Cardiac muscle cell (in vitro differentiated cells and primary cell): ENCODE measurements at places on chromosomes 16 and 17.
A peak's percentile ranks its signal among the peaks of the same experiment; 100 is the strongest.

DNA sequence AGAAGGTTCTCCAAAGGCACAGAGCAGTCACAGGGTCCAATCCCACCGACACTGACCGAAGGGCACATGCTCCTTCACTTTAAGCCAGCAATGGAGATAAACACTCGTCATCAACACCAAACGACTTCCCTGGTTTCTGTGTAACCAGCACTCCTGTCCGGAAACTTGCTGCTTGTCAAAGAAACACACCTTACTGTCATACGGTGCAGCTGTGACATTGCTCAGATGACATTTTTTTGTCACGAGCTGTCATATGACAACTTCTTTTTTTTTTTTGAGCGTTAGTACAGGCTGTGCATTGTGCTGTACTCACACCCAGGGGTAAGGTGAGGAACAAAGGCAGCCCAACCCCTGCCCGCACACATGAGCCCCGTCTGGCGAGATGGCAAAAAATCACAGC, 39.2 kb downstream of the TLE7 start:
- H3K4me1 ChIP-seq = no peaks in the 10 kb centered on the region
- H3K36me3 ChIP-seq = no peaks in the 10 kb centered on the region
- DNase-seq = no peak
- no peak overlapping the region for H3K4me3 ChIP-seq

GRCh38 chr17:45942284-45942683, 47.9 kb downstream of the MAPT start:
- H3K4me1 ChIP-seq = no peaks in the 10 kb centered on the region
- no peak overlapping the region for H3K4me3 ChIP-seq
- H3K36me3 ChIP-seq = no peaks in the 10 kb centered on the region
- peaks cover 4% of the 10 kb centered on the region for H3K27me3 ChIP-seq
- H3K27ac ChIP-seq = no peak overlapping the region
- peak; percentile 20 for DNase-seq

DNA sequence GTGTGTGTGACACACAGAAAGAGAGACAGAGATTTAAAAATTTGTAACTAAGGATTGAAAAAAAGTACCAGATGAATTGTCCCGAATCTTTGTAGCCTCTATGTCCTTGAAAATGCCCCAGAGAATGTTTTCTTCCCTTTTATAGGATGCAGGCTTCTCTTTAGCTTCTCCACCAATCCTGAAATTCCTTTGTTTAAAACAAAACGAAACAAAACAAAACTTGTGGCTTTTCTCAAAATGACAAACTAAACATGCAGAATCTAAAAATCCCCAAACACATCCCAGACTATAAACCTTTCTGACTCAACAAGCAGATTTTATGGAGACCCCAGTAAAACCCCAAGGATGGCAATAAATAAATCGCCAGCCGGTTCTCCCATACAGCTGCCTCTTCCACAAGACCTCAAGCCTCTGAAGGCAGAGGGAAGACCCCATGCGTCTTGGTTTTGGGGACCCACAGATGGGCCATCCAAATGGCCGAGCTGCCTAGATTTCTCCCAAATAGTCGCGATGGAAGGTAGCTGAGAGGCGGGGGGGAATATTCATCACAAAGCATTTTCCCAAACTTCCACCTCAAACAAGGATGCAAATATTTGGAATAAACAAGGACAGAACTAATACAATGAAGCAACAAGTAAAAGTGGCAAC, 269.5 kb upstream of the FOXF1 start:
- H3K27me3 ChIP-seq = no peaks in the 10 kb centered on the region
- no peak for DNase-seq
- H3K27ac ChIP-seq = no peak overlapping the region
- no peak overlapping the region for H3K4me3 ChIP-seq
- no peaks in the 10 kb centered on the region for H3K36me3 ChIP-seq
- no peaks in the 10 kb centered on the region for H3K4me1 ChIP-seq

DNA sequence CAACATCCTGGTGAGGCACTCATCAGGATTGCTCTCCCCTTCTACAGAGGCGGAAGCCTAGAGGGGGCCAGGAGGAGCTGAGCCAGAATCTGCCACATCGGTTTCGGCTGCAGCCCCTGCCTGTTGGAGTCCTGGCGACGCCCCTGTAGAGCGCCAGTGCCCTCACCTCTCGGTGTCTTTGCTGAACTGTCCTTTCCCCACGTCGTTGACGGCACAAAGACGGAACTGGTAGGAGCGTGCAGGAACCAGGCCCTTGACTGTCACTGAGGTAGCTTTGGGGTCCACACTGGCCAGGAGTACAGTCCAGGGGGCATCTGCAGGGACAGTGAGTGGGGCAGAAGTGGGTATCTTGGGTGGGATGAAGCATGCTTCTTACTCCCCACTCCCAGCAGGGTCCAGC, 110.3 kb upstream of the CDC42EP4 start:
- peaks cover 27% of the 10 kb centered on the region for H3K36me3 ChIP-seq
- DNase-seq = no peak
- no peak overlapping the region for H3K4me3 ChIP-seq
- no peak overlapping the region for H3K27ac ChIP-seq
- no peaks in the 10 kb centered on the region for H3K4me1 ChIP-seq

DNA sequence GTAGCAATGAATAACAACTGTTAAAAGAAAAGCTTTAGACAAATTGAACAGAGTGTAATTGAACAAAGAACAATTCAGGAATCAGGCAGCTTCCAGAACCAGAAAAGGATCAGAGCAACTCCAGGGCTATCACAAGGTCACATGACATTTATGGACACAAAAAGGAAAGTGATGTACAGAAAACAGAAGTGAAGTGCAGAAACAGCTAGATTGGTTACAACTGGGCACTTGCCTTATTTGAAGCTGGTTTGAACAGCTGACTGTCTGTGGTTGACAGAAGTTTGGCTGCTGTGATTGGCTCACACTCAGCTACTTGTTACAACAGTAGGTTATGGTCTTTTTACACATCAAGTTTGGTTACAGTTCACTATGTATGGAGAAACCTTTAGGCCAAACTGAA, 14.8 kb downstream of the EFCAB5 start:
- H3K4me3 ChIP-seq = no peak overlapping the region
- no peaks in the 10 kb centered on the region for H3K27me3 ChIP-seq
- no peaks in the 10 kb centered on the region for H3K4me1 ChIP-seq
- DNase-seq = no peak
- H3K36me3 ChIP-seq = no peaks in the 10 kb centered on the region
- H3K27ac ChIP-seq = no peak overlapping the region

DNA sequence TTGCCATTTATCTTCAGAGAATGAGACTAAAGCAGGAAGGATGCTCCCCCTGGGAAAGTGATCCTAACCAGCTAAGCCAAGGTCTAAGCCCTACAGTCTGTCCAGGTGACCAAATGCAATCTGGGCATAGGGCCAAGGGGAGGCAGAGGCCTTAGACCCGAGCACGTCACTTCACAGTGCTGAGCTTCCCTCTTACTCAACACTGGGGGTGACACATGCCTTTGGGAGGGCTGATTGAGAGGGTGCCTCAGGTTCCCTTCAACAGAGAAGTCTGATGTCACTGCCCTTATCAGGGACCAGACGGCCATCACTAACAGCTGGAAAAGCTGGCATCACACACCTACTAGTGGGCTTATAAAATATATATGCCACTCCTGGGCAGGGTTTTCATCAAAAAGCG, 4.0 kb downstream of the CIAO2B start:
- peaks cover 37% of the 10 kb centered on the region for H3K4me1 ChIP-seq
- H3K36me3 ChIP-seq = no peaks in the 10 kb centered on the region
- peak; percentile 52 for DNase-seq
- H3K27me3 ChIP-seq = no peaks in the 10 kb centered on the region
- peak overlapping the region; percentile 74 for H3K27ac ChIP-seq
- H3K4me3 ChIP-seq = no peak overlapping the region

DNA sequence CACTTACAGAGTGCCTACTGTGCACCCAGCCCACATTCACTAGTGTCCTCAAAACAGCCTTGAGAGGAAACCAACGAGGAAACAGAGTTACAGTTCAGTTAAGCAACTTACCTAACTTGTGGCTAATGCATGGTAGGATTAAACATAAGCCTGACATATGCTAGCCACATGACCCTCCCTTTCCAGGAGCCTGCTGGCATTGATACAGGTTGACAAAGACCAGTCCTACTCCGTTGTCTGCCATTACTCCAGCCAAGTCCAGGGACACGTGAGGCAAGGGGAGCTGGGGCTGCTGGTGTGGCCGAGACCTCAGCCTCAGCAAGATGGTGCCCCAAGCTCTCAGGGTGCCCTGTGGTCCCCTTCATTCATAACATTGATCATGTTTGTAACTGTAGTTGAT, 37.9 kb downstream of the SNX20 start:
- no peak overlapping the region for H3K4me3 ChIP-seq
- no peak overlapping the region for H3K27ac ChIP-seq
- H3K4me1 ChIP-seq = no peaks in the 10 kb centered on the region
- peaks cover 4% of the 10 kb centered on the region for H3K27me3 ChIP-seq
- no peak for DNase-seq

DNA sequence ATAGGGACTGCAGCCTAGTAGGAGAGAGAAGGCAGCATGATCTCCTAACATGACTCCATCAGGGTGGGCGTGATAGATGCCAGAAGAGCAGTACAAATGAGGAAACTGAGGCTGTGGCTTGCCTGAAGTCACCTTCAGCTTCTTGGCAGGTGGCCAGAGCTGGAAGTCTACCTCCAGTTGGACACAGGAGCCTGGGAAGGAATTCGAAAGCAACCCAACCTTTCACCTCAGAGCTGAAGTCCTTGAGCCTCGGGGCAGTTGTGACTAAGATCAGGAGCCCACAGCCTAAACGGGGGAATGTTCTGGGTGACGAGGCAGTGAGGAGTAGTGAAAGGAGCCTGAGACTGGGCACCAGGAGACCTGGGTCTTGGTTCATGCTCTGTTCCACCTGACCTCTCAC, 9.4 kb upstream of the SLC52A1 start:
- no peaks in the 10 kb centered on the region for H3K27me3 ChIP-seq
- DNase-seq = no peak
- H3K27ac ChIP-seq = no peak overlapping the region
- H3K4me3 ChIP-seq = no peak overlapping the region
- no peaks in the 10 kb centered on the region for H3K4me1 ChIP-seq

GRCh38 chr17:51365090-51365489, 104.7 kb downstream of the UTP18 start:
- no peaks in the 10 kb centered on the region for H3K36me3 ChIP-seq
- H3K27ac ChIP-seq = no peak overlapping the region
- no peaks in the 10 kb centered on the region for H3K27me3 ChIP-seq
- DNase-seq = peak; percentile 11
- H3K4me1 ChIP-seq = no peaks in the 10 kb centered on the region

DNA sequence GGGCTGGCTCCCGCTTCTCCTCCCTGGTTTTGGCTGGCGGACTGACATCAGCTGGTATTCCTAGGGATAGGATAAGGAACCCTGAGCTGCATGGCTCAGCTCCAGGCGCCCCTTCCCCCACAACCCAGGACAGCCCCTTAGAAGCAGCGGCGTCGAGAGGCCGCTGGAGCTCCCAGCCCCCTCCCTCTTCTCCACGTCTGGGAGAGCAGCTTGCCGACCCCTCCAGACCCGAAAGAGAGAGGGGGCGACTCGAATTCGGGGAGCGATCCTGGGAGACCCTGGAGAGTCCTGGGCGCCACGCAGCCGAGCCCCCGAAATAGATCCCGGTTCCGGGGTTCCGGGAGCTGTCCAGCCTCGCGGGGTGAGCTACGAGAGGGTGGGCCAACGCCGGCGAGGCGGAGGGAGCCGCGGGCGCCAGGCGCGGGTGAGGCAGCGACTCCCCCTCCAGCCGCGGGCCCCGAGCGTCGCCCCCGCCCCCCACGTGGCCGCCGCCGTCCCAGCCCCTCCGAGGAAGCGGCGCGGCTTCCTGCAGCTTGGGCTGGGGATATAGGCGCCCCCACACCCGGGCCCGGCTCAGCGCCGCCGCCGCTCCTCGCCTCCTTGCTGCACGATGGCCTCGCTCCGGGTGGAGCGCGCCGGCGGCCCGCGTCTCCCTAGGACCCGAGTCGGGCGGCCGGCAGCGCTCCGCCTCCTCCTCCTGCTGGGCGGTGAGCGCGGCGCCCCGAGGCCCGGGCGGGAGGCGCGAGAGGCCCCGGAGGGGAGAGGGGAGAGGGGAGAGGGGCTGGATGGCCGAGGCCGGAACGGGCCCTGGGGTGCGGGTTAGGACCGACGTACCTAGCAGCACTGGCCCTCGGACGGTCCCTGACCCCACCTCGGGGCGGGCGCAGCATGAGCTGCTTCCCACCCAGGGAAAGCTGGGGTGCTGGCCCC, at the start of gene RAMP2:
Gene RAMP2, plus strand, starts transcription at position 576 of the 930 bp plus-strand sequence. Its CDS starts 35 bp downstream, at position 611.
- H3K36me3 ChIP-seq = no peaks in the 10 kb centered on the region
- H3K27me3 ChIP-seq = no peaks in the 10 kb centered on the region
- no peak within 1 kb of the TSS for H3K27ac ChIP-seq
- peak; percentile 71 for DNase-seq

DNA sequence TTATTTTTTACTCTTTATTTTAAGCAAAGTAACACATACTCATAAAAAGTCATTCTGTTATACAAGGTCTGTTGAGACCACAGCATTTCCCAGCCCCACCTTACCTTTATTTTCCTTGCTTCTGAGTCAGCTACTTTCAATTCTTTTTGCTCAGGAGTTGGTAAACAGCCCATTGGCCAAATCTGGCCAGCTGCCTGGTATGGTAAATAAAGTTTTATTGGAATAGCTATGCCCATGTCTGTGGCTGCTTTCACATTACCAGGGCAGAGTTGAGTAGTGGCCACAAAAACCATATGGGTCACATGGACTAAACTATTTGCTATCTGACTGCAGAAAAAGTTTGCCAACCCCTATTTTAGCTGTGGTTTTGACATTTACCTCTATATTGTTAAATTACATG, 3.4 kb upstream of the NSRP1 start:
- H3K4me3 ChIP-seq = no peak overlapping the region
- no peaks in the 10 kb centered on the region for H3K27me3 ChIP-seq
- no peak overlapping the region for H3K27ac ChIP-seq
- H3K4me1 ChIP-seq = peaks cover 7% of the 10 kb centered on the region

GRCh38 chr16:47392081-47392480, 68.8 kb downstream of the ITFG1 start:
- no peaks in the 10 kb centered on the region for H3K27me3 ChIP-seq
- H3K27ac ChIP-seq = no peak overlapping the region
- H3K4me1 ChIP-seq = peaks cover 13% of the 10 kb centered on the region
- no peak for DNase-seq
- no peak overlapping the region for H3K4me3 ChIP-seq

GRCh38 chr16:31420037-31420436, 8.1 kb downstream of the COX6A2 start:
- no peak for DNase-seq
- H3K4me3 ChIP-seq = no peak overlapping the region
- H3K27ac ChIP-seq = no peak overlapping the region
- no peaks in the 10 kb centered on the region for H3K4me1 ChIP-seq
- H3K36me3 ChIP-seq = no peaks in the 10 kb centered on the region

- no peak overlapping the region for H3K4me3 ChIP-seq
- DNase-seq = peak; percentile 86
- no peaks in the 10 kb centered on the region for H3K27me3 ChIP-seq
- peak overlapping the region; percentile 63 for H3K27ac ChIP-seq
- peaks cover 24% of the 10 kb centered on the region for H3K36me3 ChIP-seq
- peaks cover 56% of the 10 kb centered on the region for H3K4me1 ChIP-seq
These were observed 7.5 kb downstream of the SLC16A3 start for GRCh38 chr17:82236142-82236971.

- H3K27me3 ChIP-seq = no peaks in the 10 kb centered on the region
- no peak for DNase-seq
- no peak overlapping the region for H3K27ac ChIP-seq
- H3K4me3 ChIP-seq = no peak overlapping the region
- H3K36me3 ChIP-seq = peaks cover 46% of the 10 kb centered on the region
These were observed 23.4 kb downstream of the RBL2 start for GRCh38 chr16:53457670-53458069.

- peaks cover 11% of the 10 kb centered on the region for H3K4me1 ChIP-seq
- no peak overlapping the region for H3K4me3 ChIP-seq
- no peaks in the 10 kb centered on the region for H3K36me3 ChIP-seq
- no peak overlapping the region for H3K27ac ChIP-seq
These were observed 57.8 kb downstream of the LDHD start for GRCh38 chr16:75058806-75059205.
